IPS DF 6.9 (cell line): ENCODE measurements at places on chromosomes 1 and 21.

DNA sequence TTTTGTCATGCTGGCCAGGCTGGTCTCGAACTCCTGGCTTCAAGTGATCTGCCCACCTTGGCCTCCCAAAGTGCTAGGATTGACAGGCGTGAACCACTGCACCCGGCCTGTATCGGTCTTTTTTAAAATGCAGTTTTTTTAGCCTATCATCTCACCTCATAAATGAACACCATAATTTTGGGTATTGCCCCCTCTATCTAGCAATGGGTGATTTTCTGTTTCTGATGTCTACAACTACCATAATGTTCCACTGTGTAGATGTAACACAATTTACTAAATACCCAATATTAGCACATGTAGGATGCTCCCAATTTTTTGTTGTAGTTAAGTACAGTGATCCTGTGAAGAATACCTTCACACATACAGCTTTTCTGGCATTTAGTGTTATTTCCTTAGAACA, 2.0 kb upstream of the CAMTA1 start:
- no peak for DNase-seq

DNA sequence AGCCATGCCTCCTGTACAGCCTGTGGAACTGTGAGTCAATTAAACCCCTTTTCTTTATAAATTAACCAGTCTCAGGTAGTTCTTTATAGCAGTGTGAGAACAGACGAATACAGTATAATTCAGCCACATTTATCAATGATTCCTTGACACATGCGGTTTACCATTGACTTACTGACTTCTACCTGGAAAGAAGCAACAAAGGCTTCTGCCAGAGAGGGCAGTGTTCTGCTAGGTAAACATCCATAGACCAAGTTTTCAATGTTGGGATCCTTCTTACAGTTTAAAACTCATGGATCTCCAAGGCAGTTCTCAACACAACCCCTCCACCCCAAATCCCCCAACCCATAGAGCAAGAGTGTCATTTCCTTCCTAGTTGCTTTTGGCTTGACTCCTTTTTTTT, 150.6 kb downstream of the ZNF648 start:
- no peak for DNase-seq

DNA sequence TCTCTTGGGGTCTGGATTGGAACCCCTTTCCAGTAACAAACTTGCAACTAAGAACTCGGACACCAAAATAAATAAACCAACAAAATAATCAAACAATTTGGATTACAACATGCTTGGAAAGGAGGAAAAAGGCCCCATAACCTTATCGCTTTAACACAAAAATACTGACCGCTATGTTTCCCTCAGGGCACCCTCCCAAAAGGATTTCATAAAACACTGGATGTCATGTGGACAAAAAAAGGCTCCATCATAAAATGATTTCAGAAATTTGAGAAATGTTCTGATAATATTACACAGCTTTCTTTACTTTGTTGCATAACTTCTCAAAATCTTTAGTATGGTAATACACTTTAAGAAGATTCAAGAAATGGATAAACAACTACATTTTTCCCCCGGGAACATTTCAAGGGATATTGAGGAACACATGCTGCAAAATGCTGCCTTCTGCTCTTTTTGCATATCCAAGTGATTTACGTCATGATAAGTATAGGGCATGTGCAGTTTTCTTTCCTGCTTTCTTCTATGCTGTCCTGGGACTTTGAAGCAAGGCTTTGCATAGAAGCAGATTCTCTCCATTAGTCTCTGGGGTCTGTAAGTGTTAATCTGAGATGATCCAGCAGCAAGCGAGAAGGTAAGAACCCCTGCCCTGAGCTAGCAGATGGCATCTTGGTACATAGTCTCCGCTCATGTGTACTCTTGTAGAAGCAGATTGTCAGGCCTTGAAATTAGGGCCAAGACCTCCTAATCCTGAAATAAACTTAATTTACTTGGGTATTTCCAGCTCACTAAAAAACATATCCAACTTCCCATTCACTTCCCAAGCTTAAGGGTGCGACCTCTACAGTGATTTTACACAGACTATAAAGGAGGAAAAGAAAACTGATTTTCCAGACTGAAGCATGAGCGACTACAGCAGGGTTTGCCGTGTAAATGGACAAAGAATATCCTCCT, 85.5 kb upstream of the KIAA0040 start:
- DNase-seq: no peak

DNA sequence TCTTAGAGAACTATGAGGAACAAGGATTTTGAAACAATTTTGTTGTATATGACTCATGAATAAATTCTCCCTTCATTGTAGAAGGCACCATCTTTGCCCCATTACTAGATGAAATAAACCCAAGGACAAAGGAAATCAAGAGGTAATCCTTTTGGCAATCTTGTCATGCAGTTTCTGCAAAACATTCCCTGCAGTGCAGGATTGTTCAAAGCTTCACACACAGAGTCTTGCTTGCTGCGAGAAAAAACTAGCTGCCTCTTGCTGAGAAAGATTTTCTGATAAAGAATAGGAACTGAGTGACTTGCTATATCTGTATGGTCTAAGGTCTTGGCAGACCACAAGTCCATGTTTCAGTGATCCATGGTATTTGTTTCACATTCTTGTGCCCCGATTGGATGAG, 657.4 kb upstream of the ADGRL4 start:
- no peak for DNase-seq

- DNase-seq: no peak
Measured at GRCh38 chr1:99675994-99676393, 30.1 kb downstream of the PALMD start.

GRCh38 chr1:224432146-224432545, 2.5 kb downstream of the WDR26 start:
- DNase-seq: no peak

GRCh38 chr1:117146575-117147340, 25.2 kb upstream of the TRIM45 start:
- no peak for DNase-seq

DNA sequence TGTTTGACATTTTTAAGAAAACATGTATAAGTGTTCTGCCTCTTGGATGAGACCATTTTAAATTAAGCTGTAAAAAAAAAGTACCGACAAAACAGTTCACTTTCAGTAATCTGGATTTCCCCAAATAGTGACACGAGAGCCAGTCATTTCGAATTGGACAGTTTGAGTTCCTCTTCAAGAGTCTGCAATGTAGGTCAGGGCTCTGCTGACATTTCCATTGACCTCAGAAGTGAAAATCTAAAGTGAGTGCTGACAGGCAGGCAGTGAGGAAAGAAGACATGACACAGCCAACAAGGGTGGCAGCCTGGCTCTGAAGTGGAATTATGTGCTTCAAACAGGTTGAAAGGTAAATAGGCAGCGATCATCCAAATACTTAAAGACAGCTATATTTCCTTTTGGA, at the start of gene IL23R:
TSS of gene IL23R (plus strand) at position 259 of the 400 bp plus-strand sequence. CDS start 1,667 bp downstream, outside the sequence.
- no peak for DNase-seq

- DNase-seq: no peak
Measured at GRCh38 chr1:160460214-160460642, 59.9 kb downstream of the VANGL2 start.

- DNase-seq: no peak
Measured at GRCh38 chr1:117585086-117585485, 20.8 kb upstream of the TENT5C start.

GRCh38 chr1:154586231-154586630, 18.7 kb downstream of the CHRNB2 start:
- DNase-seq: no peak

DNA sequence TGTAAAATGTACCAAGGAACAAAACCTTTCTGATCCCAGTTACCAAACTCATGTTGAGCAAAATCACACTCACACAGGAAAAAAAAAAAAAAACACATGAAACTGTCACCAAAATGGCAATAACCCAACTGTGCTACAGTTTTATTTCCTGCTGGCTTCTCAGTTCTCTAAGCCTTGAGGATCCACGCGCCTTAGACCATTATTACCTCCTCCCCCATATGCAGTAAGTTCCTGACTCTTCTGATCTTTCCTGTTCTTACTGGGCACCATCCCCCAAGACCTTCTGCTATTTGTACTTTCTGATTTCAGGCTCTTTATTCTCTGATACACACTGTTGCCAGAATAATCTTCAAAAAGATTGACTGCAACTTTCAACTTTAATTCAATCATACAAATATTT, 79.6 kb downstream of the SLC45A1 start:
- DNase-seq: no peak

GRCh38 chr21:45012662-45013259, 61.6 kb upstream of the ADARB1 start:
- no peak for DNase-seq

DNA sequence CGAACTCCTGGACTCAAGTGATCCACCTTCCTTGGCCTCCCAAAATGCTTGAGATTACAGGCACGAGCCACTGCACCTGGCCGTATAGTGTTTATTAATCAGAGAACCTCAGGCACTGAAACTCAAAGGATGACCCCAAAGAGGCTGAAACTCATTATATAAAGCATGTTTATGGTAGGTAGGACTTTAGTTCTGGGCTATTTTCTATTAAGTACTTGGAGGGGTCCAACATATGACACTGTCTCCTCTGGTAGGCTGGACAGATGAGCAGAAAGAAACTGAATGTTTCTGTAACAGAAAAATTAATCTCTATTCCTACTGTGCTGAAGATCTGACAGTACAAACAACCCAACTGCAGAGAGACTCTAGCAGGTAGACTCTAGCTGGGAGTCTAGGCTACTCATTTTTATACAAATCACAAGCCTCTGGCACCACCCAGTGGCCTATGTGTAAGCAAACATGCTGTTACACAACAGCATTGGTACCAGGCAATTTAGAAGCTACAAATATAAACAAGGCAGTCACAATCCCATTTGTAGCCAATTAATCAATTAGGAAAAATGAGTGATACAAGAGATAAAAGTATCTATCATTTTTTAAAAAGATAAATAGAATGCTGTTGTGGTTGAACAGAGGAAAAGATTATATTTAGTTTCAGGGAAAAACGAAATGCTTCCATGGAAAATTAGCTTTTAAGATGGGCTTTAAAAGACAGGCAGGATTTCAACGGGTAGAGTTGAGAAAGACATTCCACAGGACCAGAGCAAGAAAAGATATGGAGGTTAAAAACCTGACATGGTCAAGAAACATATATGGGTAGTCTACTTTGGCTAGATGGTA, 10.4 kb downstream of the DCAF8 start:
- DNase-seq: peak; percentile 13

DNA sequence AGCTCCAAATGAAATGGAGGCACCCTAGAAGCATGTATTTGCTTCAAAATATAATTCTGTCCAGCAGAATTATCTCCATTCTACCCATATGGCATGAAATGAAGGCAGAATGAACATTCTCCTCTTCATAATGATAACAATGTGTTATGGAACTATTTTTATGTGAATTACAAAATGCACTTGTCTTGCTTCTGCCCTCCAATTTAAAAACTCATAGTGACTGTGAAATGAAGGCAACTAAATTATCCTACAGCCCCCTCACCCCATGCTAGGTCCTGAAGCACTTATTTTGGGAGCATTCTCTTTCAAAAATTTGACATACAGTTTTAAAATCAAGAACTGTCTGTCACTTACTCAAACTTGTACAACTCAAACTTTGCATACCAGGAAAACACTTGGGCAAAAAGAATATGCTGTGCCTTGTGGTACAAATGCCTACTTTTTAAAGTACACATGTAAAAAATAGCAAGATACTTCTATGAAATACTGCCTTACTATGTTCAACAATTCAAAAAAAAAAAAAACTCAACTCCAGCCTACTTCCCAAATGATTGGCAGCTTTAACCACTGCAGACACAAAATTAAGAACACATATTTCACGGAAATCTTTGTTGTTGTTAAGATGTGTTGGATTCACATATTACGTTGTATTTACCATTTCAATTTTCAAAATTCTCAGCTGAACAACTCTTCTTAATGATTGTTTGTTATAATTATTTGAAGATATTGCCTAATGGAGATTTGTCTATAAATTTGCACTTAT, 213.3 kb upstream of the NFIA start:
- DNase-seq: no peak

DNA sequence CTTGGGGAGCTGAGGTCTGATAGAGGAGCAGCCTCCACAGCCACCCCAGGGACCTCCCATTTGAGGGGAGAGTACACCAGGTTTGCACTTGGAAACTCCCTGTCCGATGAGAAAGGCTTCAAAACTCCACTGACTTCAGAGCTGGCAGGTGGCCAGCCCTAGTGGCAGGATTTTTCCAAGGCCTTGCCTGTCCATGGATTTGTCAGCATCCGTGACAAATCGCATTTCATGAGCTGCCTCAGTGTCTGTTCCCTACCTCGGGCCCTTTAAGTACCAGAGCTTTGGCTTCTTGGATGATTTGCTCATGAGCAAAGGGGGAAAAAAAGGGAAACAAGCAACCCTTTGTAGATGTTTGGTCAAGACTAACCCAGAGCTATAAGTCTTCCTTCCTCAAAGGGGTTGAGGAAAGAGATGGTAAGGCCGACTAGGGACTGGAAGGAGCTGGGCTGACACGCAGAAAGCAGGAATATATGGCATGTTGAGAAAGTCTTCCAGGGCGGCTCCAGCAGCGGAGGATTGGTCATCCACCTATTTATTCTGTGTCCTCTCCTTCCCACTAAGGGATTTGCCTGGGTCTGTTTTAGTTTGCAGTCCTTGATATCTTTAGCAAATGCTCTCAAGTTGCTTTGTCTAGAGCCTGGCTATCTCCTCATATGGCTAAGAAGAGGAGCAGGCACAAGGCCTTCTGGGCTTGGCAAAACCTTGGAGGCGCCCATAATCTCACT, 2.7 kb upstream of the HSPG2 start:
- no peak for DNase-seq

- DNase-seq: no peak
Measured at GRCh38 chr1:32639489-32640075, 10.8 kb downstream of the ZBTB8OS start.

GRCh38 chr1:63548877-63549276, 25.6 kb downstream of the EFCAB7 start:
- no peak for DNase-seq

- no peak for DNase-seq
Measured at GRCh38 chr1:248862998-248863881, 4.4 kb upstream of the ZNF692 start.

GRCh38 chr1:171803045-171803444, 21.6 kb downstream of the METTL13 start:
- DNase-seq: no peak

GRCh38 chr1:201181726-201182125, 8.9 kb upstream of the IGFN1 start:
- DNase-seq: no peak

GRCh38 chr21:15138490-15138889, 73.7 kb upstream of the NRIP1 start:
- no peak for DNase-seq

GRCh38 chr1:102588536-102588935, 519.8 kb downstream of the COL11A1 start:
- DNase-seq: no peak

- peak; percentile 20 for DNase-seq
Measured at GRCh38 chr1:207404849-207405525, 49.1 kb upstream of the CR2 start.

GRCh38 chr1:223189525-223189902, 46.5 kb upstream of the TLR5 start:
- DNase-seq: no peak

DNA sequence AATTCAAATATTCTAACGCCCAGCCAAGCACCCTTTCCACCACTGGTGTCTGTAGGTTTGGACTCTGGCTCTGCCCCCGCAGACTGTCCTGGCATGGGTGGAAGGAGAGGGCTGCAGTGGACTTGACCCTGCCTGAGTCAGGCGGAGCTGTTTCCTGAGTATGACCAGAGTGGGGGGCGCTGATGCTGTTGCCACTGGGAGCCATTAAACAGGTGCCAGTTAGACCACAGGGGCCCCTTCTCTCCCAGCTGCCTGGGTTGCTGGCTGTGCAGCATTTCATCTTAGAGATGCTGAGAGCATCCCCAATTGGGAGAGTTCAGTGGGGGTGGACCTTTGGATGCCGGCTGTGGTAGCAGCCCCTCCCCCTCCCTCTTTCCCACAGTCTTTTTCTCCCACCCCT, 539.5 kb downstream of the MATN1 start:
- no peak for DNase-seq
